ENCODE measurements at places on chromosomes 4 and X. TPM values are rescaled to one million over a fixed set of nuclear protein-coding genes. Genes with fewer than 3 reads are reported as not detected.
A peak's percentile ranks its signal among the peaks of the same experiment; 100 is the strongest.

ARX gene
- 1.6 TPM for polyA plus RNA-seq

- peak; percentile 82 for DNase-seq
Measured at GRCh38 chr4:149988087-149988410, 90.2 kb upstream of the DCLK2 start.

NPFFR2 gene
- 1.3 TPM for polyA plus RNA-seq

DNA sequence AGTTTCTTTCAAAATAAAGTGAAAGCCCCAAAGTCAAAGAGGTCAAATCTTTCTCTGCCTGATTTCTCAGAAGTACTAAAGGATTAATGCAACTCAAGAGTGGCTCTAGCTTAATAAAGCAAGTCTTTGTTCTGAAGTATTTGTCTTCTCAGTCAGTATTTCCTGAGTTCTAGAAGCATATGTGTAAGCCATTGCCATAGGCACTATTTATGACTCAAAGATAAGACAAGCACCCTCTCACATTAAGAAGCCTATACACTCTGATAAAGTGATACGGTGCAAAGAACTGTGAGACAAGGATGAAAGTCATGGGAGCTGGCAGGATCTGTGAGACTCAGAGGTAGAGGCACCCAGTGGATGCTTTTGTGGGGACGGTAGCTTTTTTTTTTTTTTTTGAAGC, 60.9 kb downstream of the AASDH start:
- no peak for DNase-seq

- no peak for DNase-seq
Measured at GRCh38 chrX:114841051-114841450, 176.4 kb downstream of the IL13RA2 start.

DNA sequence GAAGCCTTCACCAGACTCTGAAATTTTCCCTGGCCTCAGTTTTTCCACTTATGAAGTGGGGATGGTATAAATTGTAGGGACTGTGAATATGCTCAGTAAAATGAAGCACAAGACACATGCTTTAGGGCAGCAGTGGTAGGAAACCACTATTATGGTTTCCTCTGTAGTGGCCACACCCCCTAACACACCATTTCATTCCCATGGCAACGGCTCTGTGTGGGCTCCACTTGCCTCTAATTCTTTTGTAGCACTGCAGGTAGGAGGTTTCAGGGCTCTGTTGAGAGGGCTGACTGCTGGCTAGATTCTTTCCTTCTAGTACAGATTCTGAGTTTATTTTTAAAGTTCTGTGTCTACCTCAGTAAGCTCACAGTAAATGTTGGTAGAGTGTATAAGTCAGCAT, 3.5 kb upstream of the VMA21 start:
- no peak for DNase-seq

GRCh38 chrX:48971249-48972219, at the start of gene KCND1:
Gene KCND1 (minus strand): TSS chrX:48971844. CDS start chrX:48970271, 1,573 bp downstream.
- no peak for DNase-seq

FATE1 gene
- not detected for polyA plus RNA-seq

FRMPD4 gene
- polyA plus RNA-seq, result 7.0 TPM
